Esophagus squamous epithelium (tissue), 5 donors: ENCODE measurements at places on chromosomes 7 and 10.

GRCh38 chr7:107267138-107267537 lies 98.3 kb downstream of the HBP1 start:
- DNase-seq = no peak

DNA sequence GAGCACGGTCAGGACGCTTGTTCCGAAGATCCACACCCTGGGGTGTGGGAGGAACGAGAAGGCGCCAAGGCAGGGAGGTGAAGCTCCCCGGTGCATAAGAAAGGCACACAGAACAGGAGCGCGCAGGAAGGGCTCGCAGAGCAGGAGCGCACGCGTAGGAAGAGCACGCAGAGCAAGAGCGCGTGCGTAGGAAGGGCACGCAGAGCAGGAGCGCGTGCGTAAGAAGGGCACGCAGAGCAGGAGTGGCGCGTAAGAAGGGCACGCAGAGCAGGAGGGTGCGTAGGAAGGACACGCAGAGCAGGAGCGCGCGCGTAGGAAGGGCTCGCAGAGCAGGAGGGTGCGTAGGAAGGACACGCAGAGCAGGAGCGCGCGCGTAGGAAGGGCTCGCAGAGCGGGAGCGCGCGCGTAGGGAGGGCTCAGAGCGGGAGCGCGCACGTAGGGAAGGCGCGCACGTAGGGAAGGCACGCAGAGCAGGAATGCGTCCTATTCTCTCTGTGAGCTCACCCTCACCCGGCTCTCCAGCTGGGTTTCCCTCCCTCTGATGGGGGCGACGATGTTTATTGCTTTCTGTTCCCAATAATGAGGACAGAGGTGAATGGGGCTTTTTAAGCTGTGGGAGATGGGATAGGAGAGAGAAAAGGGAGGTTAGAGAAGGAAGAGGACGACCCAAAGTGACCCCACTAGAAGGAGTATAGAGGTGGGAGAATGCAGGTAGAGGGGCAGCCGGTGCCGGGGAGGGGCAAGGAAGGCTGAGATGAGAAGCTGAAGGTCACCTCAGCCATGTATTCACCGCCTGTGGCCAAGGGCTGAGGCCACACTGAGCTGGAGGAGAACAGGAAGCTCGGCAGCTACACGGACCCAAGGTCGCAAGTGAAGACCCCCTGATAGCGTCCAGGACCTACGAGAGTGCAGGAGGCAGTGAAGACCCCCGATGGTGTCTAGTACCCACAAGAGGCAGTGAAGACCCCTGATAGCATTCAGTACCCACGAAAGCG lies 423.2 kb downstream of the PTPRN2 start:
- no peak for DNase-seq

DNA sequence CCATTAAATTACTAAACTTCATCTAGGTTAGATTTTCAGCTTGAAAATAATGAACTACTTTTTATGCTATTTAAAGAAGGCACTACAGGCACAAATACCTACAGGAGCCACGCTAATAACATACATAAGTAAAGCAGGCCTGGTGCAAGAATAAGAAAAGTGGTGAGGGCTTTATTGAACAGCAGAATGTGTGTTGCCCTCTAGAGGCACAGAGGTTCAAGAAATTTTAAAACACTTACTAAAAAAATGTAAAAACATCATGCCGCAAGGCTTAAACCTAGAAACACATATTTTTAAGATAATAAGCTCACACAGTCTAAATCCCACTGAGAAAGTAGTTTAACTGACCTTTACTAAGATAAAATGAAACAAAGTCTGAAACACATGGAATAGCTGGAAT lies 20.3 kb downstream of the CACUL1 start:
- DNase-seq = no peak

GRCh38 chr10:98260350-98260749 lies 7.6 kb downstream of the LOXL4 start:
- no peak for DNase-seq

DNA sequence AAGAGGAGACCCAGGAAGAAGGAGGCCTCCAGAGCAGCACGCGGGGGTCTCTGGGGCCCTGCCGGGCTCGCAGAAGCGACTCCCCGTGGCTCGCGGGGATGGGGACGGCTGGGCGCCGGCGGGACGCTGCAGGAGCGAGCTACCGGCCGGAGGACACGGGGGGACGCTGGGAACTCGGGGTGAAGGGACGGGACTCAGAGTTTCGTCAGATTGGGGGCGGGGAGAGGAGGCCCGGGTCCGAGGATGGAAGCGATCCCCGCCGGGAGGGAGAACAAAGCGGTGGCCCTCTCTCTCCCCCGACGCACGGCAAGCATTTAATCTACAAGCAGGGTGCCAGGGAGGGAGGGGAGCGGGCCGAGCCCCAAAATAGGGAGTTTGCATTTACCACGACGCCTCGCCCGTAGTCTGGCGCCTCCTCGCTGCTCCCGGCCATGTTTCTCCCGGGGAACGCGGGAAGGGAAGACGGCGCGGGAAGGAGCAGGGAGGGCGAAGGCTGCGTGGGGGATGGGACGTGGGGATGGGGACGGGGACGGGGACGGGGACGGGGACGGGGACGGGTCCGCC lies at the start of gene PRTFDC1:
Gene PRTFDC1 (minus strand): TSS at position 464 of the 564 bp plus-strand sequence. CDS start 31 bp downstream, at position 433.
- no peak for DNase-seq

- DNase-seq = no peak
These were observed 103.9 kb downstream of the ZMYND11 start for GRCh38 chr10:239109-239508.
